ENCODE measurements at places on chromosomes 7 and 10.
A peak's percentile ranks its signal among the peaks of the same experiment; 100 is the strongest.

DNA sequence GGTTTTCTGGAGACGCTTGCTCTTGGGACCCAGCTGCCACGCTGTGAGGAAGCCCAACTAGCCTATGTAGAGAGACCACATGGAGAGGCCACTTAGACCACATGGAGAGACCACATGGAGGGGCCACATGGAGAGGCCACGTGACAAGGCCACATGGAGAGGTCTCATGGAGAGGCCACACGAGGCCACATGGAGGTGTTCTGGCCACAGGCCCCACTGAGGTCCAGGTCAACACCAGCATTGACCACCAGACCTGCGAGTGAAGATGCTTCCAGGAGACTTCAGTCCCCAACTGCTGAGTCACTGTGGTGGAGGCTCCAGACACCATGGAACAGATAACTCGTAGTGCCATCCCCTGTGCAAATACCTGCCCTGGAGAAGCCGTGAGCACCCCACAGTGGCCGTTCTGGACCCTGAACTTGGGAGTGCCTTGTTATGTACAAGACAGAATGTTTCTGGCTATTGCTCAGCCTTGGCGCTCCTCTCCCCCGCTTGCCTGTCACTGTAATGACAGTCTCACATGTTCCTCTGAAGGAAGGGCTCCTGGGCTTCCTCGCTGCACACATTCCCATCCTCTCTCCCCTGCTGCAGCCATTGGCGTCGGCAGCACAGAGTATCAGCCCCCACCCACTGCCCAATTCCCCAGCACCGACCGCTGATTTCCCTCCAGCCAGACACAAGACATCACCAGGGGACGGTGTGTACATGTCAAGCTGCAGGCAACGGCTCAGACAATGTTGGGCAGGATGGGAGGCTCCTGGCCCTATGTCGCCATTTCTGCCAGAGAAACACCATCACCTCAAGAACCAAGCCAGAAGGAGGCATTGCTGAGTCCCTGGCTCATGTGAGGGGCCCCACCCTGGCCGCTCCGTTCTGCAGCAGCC, 49.0 kb upstream of the TNRC18 start:
- DNase-seq = no peak

DNA sequence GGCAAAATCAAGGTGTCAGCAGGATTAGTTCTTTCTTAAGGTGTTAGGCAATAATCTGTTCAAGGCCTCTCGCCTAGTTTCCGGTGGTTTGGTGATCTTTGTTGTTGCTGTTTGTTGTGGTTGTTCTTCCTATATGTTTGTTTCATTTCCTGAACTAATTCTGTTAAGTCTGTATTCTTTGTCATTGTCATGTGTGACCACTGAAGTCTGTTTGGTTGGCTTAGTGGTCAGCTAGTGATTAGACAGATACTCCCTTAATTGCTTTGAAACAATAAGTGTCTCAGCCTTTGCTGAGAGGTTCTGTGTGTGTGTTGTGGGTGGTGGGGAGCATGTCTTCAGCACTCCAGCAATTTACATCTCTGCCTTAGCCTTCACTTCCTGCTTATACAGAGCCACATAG, 46.0 kb downstream of the ABCC2 start:
- no peak for DNase-seq

DNA sequence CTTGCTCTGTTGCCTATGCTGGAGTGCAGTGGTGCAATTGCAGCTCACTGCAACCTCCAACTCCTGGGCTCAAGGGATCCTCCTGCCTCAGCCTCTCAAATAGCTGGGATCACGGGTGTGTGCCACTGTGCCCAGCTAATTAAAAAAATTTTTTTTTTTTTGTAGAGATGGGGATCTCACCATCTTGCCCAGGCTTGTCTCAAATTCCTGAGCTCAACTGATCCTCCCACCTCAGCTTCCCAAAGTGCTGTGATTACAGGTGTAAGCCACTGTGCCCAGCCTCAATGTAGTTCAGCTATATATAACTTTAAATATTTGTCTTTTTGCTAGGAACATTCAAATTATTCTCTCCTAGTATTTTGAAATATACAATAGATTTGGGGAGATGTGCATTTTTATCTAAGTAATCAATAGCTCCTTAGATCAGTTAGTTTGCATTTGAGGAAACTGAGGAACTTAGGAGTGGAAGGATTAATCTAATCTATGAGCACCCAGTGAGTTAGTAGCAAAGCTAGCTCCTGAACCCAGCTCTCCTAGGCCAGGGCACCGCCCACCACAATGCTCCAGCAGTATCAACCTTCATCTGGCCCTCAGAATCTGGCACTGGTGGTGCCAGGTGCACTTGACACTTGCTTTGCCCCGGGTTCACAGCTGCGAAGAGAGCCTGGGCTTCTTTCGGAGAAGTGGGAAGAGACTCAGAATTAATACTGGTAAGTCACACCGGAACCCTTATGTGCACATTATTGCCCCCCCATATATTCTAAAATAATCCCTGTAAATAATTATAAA, 5.9 kb upstream of the LRMDA start:
- DNase-seq = no peak

GRCh38 chr7:37065779-37066271, 341.5 kb upstream of the AOAH start:
- DNase-seq = no peak

- no peak for DNase-seq
These were observed 369.5 kb downstream of the IPMK start for GRCh38 chr10:57898231-57898630.

DNA sequence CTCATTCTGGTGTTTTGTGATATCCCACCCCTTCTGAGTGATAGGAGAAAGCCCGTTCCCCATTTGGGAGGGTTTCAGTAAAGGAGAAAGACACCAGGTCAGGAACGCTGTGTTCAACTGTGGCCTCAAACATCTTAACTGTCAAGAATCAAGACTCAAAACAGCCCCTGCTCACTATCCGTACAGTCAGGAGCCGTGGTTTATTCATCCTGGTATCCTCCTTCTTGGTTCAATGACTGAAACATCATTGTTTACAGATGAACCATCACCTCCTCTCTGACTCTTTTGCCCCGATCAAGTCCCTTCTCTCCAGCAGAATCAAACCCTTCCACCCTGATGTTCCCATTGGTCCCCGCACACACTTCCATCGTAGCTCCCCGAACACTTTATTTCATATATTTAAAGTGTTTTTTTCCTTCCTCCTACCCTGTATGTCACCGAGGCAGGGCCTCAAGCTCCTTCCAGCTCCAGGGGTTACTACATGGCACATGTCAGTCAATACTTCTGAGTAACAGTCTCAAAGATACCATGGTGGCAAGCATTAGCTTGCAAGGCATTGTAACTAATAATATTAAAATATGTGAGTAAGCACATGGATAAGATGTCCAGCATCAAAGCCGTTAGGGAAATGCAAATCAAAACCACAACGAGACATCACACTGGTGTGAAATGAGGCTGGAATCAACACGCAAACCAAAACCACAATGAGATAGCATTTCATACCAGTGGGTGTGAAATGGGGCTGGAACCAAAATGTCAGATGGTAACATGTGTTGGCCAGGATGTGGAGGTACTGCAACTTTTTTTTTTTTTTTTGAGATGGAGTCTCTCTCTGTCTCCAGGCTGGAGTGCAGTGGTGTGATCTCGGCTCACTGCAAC, 124.7 kb upstream of the C1QL3 start:
- DNase-seq = no peak

DNA sequence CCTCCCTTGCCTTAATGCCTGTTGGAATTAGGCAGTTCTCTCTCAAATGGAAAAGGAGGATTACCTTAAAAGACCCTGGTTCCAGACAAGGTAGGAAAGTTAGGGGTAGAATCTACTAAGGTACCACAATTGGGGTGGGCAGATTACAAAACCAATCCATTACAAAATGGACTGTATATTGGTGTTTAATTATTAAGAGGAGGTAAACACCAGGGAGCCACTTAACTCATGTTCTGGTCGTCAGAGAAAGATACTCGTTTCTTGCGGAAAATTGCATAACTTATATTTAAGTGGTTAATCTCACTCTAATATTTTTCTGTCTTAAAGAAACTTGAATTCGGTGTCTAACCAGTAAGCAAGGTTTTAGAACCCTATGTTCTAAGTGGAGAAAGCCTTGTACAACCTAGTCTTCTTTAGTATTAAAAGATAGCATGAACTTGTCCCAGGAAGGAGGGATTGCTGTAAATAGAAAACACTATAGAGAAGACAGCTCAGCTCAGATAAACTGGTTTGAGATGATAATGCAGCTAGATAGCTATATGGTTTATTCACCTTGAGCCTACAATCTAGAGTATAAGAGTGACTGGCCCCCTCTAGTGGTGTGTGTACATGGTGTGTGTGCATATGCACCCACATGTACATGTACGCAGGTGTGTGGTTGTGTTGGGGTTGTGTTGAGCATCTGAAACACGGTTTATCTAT, 58.0 kb upstream of the STRIP2 start:
- DNase-seq = peak; percentile 35

GRCh38 chr7:100171087-100171681, 2.8 kb upstream of the GAL3ST4 start:
- DNase-seq = no peak

DNA sequence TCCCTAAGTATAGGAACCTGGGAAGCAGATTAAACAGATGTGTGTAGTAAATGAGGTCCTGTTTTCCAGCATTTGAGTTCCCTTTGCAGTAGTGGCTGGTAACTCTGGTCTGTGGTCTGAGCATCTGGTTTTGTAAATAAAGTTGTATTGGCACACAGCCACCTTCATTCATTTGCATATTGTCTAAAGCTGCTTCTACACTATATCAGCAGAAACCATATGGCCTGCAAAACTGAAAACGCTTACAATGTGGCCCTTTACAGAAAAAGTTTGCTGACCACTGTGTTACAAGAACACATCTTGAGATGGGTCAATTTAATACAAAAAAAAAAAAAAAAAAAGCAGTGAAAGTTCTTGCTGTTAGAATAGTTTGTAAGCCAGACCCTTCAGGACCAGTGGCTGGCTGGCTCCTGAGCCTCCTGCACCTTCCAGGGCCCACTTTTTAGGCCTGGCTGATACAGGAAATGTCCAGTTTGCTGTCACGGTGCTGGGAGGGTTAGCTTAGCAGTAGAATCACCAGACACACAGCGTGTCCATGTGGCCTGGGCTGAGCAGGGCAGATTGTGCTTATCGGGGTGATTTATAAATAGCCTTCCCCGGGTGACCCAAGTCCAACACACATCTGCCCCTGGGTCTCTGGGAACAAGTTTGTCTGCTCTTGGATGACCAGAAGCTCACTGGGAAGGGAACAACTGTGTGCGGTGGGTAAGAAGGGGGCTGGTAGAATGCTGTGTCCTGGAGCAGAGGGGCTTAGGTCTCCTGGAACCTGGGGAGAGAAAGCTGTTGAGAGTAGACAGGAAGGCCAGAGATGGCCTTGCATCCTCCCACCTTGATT, 1.4 kb downstream of the C10orf71 start:
- DNase-seq = no peak

DNA sequence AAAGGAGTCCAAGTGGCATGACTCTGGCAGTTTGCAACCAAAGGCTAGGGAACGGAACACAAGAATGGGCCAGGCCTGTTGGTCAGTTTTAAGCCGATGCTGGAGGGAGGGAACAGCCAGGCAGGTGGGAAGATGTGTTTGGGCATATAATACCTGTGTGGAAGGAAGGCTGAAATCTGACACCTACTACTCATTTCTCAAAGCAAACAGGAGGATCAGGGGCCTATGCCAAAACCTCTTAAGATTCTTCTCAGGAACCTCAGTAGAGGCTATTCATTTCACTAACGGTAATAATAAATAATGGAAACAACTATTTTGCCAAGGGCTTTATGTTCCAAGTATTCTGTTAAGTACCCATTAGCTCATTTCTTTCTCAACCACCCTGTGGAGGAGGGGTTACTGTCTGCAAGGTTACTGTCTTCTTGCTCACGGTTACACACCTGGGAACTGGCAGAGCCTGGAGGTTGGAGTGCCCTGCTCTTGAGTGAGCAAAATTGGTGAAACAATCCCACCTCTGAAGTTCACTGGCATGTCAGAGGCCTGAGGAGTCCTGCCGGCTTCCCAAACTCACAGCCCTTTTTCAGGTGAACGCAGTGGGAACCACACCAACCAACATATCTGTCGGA, 35.5 kb downstream of the GOT1 start:
- no peak for DNase-seq

GRCh38 chr7:70837589-70837988, 294.4 kb upstream of the GALNT17 start:
- DNase-seq = no peak

DNA sequence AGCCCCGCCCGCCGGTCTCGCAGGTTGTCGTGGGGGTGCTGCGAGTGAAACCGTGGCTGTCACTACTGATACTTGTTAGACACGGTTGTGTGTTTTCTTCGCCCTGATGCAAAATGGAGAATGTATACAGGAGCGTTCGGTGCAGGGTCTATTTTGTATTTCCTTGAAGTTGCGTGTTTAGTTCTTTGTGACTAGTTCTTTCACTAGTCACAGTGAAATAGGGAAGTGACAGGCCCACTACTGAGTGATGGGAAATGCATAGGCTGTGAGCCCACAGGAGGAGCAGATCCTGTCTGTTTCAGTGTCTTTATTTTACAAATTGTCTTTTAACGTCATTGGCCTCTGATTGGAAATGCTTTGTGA, 675 bp downstream of the ABRAXAS2 start:
- no peak for DNase-seq

DNA sequence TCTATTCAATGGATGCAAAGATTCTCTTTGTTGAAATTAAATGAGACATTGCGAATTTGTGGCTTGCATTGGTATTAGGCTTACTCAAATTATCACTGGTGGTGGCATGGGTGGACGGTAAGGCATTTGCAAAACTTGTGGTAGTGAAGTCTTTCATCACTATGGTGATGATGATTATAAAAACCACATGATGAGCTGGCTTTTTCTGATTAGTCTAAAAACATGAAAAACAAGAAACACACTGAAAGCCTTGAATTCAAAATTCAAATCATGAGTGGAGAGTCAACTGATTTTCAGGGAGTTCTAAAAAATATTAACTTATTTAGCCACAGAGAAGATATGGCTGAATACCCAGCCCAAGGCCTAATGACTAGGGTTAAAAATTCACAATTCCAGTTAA, 99.8 kb upstream of the HGF start:
- no peak for DNase-seq
